SHP77 treated with DMSO at 0.1 percent for 48 hours (cell line): ENCODE measurements at places on chromosomes 4 and X.

DNA sequence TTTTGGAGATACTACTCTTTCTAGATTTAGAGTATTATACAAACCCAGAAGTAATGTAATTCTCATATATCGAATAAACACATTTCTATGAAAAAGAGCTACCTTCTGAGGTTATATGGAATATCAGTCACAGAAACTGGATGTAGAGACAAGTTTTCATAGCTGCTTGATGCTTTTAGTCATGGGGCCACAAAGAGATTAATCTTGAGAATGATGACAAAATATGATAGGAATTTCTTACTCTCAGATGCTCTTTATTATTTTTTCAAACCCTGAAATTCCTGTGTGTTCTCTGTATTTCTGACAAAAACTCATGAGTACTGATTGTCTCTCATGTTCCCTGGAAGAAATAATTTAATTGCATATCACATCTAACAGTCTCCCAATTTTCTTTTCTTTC is 662.5 kb downstream of the RAPGEF2 start:
- DNase-seq = no peak

- DNase-seq = peak; percentile 14
Measured at GRCh38 chr4:106502106-106502699, 133.6 kb upstream of the GIMD1 start.

- no peak for DNase-seq
Measured at GRCh38 chrX:49987651-49988050, 65.3 kb downstream of the CLCN5 start.

DNA sequence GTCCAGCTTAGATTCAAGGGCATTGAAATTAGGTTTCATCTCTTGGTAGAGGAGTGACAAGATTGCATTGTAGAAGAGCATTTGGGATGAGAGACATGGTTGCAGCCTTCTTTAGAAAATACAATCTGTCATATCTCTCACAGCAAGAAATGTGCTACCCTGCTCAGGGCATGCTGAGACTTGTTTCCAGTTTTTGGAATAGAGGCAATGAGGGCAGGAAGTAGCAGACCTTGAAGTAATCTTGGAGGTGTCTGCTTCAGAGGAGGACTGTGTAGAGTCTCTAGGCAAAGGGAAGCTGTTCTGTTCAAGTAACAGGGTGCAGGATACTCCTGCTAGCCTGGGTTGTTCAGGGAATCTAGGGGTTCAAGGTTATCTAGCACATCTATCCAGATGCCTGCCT is 116.1 kb upstream of the ZNF827 start:
- DNase-seq = no peak

- no peak for DNase-seq
Measured at GRCh38 chrX:44228621-44229020, 114.9 kb downstream of the EFHC2 start.

GRCh38 chr4:137249112-137249511 is 283.2 kb downstream of the PCDH18 start:
- no peak for DNase-seq
